AG20443 (cell line): ENCODE measurements at places on chromosomes 2 and 18.
A peak's percentile ranks its signal among the peaks of the same experiment; 100 is the strongest.

GRCh38 chr2:88016960-88017779, 823 bp upstream of the RNU2-63P start:
- DNase-seq, result no peak

- no peak for DNase-seq
These were observed 63.4 kb downstream of the NFATC1 start for GRCh38 chr18:79458917-79459803.

- no peak for DNase-seq
These were observed 279.2 kb downstream of the CTNNA2 start for GRCh38 chr2:79792090-79792489.

DNA sequence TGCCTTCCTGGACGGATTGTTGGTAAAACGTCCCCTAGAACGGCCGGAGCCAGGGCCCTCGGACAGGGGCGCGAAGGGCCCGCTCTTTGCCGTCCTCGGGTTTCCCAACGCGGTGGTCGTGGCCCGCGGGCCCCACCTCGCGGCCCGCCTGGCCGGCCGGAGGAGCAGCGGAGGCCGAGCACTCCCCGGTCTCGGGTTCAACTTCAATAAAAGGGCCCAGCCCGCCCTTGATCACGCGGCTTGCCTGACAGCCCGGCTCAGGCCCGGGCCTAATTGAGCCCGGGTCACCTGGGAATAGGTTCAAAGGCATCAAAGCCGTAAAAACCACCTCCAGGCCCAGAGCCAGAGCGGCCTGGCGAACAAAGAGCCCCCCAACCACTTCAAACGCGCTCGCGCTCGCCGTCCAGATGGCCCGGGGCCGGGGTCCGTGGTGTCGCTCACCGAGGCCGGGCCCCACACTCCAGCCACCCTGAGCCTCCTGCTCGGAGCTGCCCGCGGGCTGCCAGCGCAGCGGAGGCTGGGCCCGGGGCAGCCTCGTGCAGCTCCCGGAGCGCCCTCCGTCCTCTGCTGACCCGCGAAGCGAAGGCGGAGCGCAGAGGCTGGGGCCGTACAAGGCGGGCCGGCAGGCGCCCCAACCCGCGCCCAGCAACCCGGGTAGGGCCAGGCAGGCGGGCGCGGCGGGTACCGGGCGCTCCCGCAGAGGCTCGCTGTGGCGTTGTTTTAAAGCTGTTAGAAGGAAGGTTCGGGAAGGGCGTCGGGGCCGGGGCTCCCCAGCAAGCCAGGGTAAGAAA, 1.1 kb upstream of the TWIST2 start:
- peak; percentile 42 for DNase-seq
